ENCODE measurements at places on chromosomes 3 and 15. TPM values are rescaled to one million over a fixed set of nuclear protein-coding genes. Genes with fewer than 3 reads are reported as not detected.

DNA sequence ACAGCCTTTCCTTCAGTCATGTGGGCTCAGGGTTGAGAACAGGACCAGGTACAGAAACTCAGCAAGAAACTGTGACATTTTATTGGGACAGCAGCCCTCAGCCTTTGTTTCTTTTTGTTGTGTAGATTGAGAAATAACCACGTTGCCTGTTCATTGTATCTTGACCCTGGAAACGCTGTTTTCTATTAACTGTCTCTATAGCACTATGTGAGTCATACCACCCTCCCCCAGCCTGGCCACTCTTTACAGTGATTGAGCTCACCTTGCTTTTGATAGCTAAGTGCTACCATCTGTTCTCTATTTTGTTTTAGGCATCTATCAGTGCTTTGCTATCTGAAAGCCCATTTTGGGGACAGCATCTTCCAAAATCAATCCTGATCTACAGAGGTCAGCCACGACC lies 127.9 kb downstream of the CD47 start:
- no peak for DNase-seq

- DNase-seq = no peak
Measured at GRCh38 chr3:153291059-153291685, 129.1 kb downstream of the RAP2B start.

- DNase-seq = no peak
Measured at GRCh38 chr3:31695280-31696008, 162.7 kb downstream of the STT3B start.

DNA sequence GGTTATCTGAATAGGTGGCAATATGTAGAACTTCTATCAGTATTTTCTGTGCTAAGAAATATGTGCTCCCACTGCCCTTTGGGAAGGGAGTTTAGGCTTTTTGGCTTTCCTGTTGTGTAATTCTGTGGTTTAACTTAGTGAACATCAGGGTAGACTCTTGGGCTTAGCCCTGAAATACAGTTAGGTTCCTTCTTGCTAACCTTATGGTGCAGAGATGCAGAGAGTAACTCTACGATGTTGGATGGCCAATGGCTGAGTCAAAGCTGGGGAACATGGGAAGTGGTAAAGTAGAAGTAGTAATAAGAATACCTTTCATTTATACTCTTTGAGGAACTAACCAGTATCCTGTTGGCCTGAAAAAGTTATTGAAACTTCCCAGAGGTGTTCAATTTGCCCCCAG lies 80.8 kb upstream of the IL12A start:
- no peak for DNase-seq

DNA sequence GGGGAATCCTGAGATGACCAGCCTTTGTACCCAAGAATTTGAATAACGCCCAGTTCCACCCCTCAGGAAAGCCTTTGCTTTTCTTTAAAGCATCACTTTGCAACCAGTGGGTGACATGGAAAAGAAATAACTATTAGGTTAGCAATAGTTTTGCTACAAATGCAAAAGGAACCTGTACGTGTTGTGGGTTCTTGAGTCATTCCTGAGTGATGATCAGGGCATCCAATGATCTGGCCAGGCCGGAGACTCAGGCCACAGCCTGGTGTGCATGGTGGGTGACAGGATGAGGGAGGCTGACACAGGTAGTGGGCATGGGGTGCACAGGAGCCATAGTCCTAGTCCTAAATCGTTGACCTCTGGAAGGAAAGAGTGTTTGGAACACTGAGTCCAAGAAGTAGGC lies 321.4 kb upstream of the IL12A start:
- DNase-seq = no peak

- DNase-seq = no peak
Measured at GRCh38 chr3:23356923-23357322, 153.8 kb downstream of the UBE2E2 start.

DNA sequence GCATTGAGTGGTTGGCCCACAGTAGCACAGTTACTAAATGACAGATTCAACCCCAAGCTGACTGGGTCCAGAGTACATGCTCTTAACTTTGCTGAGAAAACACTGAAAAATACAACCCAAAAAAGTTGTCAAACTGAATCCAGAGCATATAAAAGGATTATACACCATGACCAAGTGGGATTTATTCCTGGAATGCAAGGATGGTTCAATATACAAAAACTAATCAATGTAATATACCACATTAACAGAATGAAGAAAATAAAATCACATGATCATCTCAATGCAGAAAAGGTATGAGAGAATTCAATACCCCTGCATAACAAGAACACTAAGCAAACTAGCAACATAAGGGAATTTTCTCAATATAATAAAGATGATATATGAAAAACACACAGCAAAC lies 98.5 kb downstream of the STAG1 start:
- no peak for DNase-seq

DNA sequence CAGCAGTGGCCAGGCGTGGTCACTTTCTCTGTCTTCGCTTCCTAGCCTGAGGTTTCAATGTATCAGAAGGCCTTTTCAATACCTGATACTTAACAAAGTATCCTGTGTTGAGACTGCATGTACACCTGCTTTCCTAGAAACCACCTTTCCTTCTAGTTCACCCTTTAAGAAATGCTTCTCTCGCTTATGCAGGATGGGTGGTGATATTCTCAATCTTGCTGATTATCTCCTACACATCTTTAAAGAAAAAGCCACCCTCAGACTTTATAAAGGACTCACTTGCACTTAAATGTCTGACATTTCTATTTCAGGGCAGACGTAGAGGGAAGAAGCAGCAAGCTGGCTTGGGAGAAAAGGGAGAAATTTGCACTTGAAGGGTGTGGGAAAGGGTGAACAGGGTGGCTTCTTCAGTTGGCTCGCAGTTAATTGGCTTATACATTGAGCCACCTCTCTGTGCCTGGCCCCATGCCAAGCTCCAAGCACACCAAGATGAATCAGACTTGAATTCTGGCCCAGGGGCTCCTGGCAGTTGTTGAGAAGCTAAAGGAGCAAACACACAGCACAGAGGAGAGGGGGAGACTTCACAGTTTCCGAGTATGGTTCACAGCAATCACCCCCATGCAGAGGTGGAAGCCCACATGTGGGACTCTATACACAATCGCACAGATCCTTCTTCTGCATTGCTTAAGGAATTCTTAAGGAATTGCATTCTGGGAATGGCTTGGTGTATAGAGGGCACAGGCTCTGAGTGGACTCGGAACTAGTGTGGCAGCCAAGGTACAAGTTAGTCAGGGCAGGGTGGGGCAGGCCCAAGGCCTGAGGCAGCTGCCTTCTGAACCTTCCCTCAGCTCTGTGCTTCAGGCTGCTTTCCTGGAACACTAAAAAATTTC lies 1.3 kb downstream of the ARL6IP5 start:
- DNase-seq = peak; percentile 97

DNA sequence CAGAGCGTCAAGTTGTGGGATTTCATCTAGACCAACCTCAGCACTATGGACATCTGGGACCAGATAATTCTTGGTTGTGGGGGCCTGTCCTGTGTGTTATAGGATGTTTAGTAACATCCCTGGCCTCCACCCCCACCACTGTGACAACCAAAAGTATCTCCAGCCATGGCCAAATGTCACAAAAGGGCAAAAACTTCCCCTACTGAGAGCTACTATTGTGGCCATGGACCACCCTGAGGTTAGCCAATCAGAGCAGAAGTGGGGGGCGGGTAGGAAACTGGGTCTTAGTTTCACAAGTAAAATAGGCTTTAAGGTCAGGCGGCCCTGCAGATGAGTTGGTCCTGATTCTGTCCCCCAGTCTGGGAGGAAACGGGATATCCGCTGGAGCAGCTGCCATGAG lies 25.4 kb downstream of the KIF7 start:
- no peak for DNase-seq

- no peak for DNase-seq
Measured at GRCh38 chr3:124785973-124786372, 55.7 kb downstream of the UMPS start.

- DNase-seq = no peak
Measured at GRCh38 chr3:124137216-124137615, 145.3 kb upstream of the ROPN1 start.

GRCh38 chr3:277873-278272 lies 81.3 kb downstream of the CHL1 start:
- DNase-seq = no peak

DNA sequence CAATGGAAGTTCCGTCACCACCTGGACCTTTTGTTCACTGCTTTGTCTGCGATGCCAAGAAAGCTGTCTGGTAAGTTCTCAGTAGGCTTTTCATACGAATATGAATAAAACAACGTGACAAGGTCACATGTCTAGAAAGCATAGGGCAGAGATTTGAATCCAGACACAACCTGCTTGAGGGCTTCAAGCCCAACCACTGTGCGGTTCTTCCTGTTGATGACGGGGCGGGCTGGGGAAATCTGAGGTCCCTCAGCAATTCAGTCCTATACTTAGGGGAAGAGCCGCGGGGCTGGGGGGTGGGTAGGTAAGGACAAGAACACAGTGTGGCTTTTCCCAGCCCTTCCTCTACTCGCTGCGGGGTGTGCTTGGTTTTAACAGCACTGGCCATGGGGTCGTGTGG lies 32.4 kb upstream of the SMAD3 start:
- DNase-seq = no peak

DNA sequence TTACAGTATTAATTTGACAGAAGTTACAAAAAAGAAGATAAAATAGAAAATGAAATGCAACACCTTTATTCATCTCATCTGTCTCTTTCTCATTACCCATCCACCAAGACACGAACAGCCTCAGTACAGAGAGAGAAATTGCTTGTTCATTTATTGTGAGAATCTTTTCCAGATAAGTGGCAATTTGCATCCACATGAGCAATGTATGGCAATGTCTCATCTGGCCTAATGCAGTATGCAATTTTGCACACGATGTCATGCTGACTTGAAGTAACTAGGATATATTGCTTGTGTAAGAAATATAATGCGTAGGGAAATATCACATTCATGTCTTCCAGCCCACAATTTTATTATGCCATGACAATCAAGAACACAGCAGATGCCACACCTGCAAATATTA lies 866.9 kb downstream of the ROBO1 start:
- no peak for DNase-seq

GRCh38 chr3:170128259-170128976 lies 53.1 kb downstream of the PHC3 start:
- DNase-seq = no peak

GRCh38 chr3:198107840-198108734 lies 148.1 kb downstream of the LMLN start:
- DNase-seq = no peak

Gene CLRN1
- total RNA-seq = not detected

Gene GP5
- total RNA-seq = not detected

Gene RBPMS2
- 22.1 TPM for total RNA-seq

Gene CRABP1
- 6.1 TPM for total RNA-seq

Gene PML
- total RNA-seq = 56.5 TPM

Gene KNG1
- total RNA-seq = not detected

Gene FAM98B
- total RNA-seq = 16.6 TPM

Gene NR2F2
- 47.9 TPM for total RNA-seq

All from sigmoid colon (tissue), 7 donors.